ENCODE measurements at places on chromosomes 2 and 18. TPM values are rescaled to one million over a fixed set of nuclear protein-coding genes. Genes with fewer than 3 reads are reported as not detected.

DNA sequence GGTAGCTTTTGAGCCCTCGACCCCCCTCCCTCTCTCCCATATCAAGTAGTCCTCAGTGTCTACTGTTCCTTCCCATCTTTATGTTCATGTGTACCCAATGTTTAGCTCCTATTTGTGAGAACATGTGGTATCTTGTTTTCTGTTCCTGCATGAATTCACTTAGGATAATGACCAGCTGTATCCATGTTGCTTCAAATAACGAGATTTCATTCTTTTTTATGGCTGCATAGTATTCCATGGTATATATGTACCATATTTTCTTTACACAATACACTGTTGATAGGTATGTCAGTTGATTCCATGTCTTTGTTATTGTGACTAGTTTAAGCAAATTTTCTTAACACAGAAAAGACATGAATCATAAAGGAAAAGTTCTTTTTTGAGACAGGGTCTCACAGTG lies 16.5 kb upstream of the NDUFV2 start:
- H3K4me3 ChIP-seq, result no peak overlapping the region
- no peaks in the 10 kb centered on the region for H3K27me3 ChIP-seq
- H3K27ac ChIP-seq, result peak overlapping the region; percentile 74
- peaks cover 72% of the 10 kb centered on the region for H3K4me1 ChIP-seq

DNA sequence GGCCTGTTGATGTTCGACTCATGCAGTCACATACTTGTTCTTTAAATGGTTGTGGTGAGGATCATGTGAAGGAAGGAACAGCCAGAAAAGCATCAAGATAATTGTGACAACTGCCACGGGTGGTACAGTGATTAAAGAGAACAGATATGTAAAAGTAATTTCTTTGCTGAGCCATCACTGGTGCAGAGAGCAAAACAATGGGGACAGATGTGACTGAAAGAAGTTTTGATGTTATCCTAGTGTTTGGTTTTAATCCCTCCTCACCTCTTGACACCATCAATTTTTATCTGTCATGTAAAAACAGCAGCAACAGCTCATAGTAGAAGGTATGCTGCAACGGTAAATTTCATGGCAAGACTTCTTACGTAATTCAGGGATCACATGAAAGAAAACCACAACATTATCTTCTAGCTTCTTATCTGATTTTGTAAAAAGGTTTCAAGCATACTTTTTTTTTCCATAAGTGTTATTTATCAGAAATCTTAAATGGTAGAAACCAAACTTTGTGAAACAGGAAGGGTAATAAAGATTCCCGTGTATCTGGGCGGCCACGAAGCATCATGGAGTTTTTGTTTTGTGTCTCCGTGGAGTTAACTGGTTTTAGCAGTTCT lies 65.2 kb downstream of the PLCL1 start:
- H3K27ac ChIP-seq, result no peak overlapping the region
- H3K36me3 ChIP-seq, result no peaks in the 10 kb centered on the region
- no peak overlapping the region for H3K4me3 ChIP-seq
- H3K4me1 ChIP-seq, result peaks cover 7% of the 10 kb centered on the region

UXS1 gene
- total RNA-seq, result 90.0 TPM

GRCh38 chr2:212815453-212815852 lies 276.9 kb upstream of the ERBB4 start:
- no peak overlapping the region for H3K27ac ChIP-seq
- H3K27me3 ChIP-seq, result no peaks in the 10 kb centered on the region
- peaks cover 9% of the 10 kb centered on the region for H3K4me1 ChIP-seq

DNA sequence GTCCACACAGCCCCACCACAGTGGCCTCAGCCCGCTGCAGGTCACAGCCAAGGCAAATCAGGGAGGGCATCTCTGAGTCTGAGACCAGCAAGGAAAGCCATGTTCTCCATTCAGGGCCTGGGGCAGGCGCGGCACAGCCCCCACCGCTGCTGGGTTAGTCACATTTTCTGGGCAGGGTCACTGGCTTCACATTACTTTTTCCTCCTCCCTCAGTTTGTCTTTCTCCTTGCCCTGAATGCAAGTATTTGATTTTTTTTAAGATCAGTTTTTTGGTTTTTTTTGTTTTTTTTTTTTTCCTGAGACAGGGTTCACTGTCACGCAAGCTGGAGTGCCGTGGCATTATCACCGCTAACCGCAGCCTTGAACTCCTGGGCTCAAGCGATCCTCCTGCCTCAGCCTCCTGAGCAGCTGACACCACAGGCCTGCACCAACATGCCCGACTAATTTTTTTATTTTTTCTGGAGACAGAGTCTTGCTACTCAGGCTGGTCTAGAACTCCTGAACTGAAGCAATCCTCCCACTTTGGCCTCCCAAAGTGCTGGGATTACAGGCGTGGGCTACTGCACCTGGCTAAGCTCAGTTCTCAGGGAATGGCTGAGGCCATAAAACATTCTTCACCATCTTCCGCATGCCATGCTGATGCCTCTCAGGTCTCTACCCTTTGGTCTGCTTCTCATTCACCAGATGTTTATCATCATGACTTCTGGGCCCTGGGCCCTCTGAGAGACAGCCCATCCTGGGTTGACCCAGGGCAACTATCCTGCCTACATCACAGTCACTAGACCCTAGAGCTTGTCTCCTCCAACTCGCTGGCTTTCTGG lies 628 bp upstream of the CAPG start:
- no peak for DNase-seq
- H3K27ac ChIP-seq, result peak overlapping the region; percentile 83
- H3K27me3 ChIP-seq, result peaks cover 8% of the 10 kb centered on the region
- H3K4me1 ChIP-seq, result peaks cover 66% of the 10 kb centered on the region
- H3K36me3 ChIP-seq, result peaks cover 7% of the 10 kb centered on the region

DNA sequence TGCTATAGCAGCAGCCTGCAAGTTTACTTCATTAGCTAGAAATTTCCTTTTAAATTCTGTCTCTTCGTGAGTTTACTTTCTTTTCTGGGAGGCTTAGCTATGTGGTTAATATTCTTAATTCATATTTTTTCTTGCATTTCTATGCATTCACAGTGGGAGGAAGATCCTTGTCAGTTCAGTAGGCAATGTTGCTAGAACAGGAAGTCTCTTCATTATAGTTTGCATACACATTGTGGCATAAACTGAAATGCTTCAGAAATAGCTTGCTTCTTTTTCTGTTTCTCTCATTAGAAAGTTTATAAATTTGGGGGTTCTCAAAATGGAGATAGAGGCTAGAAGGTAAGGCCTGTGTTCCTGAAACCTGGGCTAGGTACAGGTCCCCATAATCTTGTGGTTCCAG lies 8.1 kb upstream of the ARHGAP15 start:
- no peak for DNase-seq
- no peak overlapping the region for H3K27ac ChIP-seq
- peaks cover 25% of the 10 kb centered on the region for H3K4me1 ChIP-seq
- H3K27me3 ChIP-seq, result no peaks in the 10 kb centered on the region
- H3K36me3 ChIP-seq, result peaks cover 5% of the 10 kb centered on the region

GRCh38 chr18:26429535-26430226 lies 118.7 kb downstream of the KCTD1 start:
- no peaks in the 10 kb centered on the region for H3K4me1 ChIP-seq
- no peaks in the 10 kb centered on the region for H3K36me3 ChIP-seq
- peaks cover 5% of the 10 kb centered on the region for H3K27me3 ChIP-seq
- DNase-seq, result no peak

DNA sequence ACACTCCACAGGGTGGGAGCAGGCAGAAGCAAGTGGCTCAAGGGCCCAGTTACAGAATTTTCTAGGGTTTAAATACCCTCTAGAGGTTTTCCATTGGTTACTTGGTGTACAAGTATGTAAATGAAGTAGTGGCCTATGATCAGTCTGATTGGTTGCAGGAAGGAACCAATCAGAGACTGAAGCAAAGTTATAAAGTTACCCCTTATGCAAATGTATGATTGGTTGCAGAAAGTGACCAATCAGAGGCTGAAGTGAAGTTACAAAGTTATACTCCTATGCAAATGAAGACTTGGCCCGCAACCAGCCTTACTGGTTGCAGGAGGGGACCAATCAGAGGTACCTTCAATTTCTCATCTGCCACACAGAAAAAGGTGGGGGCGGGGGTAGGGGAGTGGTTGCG lies 154.6 kb downstream of the INO80D start:
- H3K27me3 ChIP-seq, result peaks cover 33% of the 10 kb centered on the region
- peaks cover 1% of the 10 kb centered on the region for H3K4me1 ChIP-seq
- no peak overlapping the region for H3K27ac ChIP-seq
- no peak for DNase-seq
- H3K36me3 ChIP-seq, result no peaks in the 10 kb centered on the region

GRCh38 chr18:9413576-9413975 lies 61.7 kb upstream of the RALBP1 start:
- no peak overlapping the region for H3K4me3 ChIP-seq
- no peaks in the 10 kb centered on the region for H3K4me1 ChIP-seq
- DNase-seq, result no peak

SLC16A14 gene
- total RNA-seq, result 0.47 TPM

ANKRD30BL gene
- not detected for total RNA-seq

DNA sequence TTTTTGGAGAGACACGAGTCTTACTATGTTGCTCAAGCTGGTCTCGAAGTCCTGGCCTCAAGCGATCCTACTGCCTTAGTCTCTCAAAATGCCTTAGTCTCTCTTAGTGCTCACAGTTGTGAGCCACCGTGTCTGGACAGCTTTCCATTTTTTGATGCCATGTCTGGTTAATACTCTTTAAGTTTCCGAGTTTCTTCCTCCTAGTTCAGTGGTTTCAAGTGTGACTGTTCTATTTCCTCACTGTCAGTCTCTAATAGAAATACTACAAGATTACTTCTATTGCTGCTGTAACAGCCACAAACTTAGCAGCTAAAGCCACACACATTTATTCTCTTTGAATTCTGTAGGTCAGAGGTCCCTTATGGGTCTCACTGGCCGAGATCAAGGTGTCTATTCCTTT lies 125.1 kb upstream of the MGAT5 start:
- H3K36me3 ChIP-seq, result peaks cover 18% of the 10 kb centered on the region
- no peaks in the 10 kb centered on the region for H3K27me3 ChIP-seq
- no peak for DNase-seq
- H3K27ac ChIP-seq, result no peak overlapping the region

TMEM198 gene
- 1.8 TPM for total RNA-seq

IL36G gene
- not detected for total RNA-seq

- no peak overlapping the region for H3K27ac ChIP-seq
- peaks cover 9% of the 10 kb centered on the region for H3K27me3 ChIP-seq
- H3K4me3 ChIP-seq, result no peak overlapping the region
- no peak for DNase-seq
- peaks cover 17% of the 10 kb centered on the region for H3K4me1 ChIP-seq
Measured at GRCh38 chr2:204051476-204051875, 114.9 kb downstream of the ICOS start.

GRCh38 chr2:8822218-8822617 lies 15.2 kb downstream of the KIDINS220 start:
- H3K36me3 ChIP-seq, result peaks cover 13% of the 10 kb centered on the region
- peaks cover 2% of the 10 kb centered on the region for H3K4me1 ChIP-seq
- H3K4me3 ChIP-seq, result no peak overlapping the region
- H3K27me3 ChIP-seq, result no peaks in the 10 kb centered on the region

DNA sequence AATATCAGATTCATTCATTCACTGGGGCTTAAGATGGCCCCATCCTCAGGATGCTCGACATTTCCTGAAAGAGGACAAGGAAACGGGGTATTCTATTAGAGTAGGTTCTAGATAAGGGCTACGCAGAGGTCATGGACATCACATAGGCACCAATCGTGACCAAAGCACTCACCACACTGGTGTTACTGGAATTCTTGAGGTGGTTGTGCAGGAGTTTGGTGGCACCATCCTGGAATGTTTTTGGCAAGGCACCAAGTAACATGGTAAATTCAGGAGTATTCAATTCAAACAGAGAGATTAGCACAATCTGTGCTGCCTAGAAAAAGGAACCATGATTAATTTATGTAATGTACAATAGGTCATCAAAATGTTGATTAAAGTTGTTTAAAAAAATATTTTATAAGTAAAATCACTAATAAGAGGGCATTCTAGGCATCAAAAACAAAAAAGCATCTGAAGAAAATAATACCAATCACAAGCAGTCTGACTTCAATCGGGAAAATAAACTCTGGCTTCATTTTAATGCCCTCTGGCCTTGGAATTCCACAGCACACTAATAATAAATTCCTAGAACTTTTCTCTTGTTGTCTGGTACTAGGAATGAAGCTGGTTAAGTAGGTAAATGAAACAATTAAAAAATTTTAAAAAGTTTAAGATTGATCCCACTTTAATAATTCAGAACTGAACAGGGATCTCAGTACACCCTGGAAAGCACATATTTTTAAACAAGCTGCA lies 102.8 kb upstream of the TFCP2L1 start:
- DNase-seq, result no peak
- no peak overlapping the region for H3K27ac ChIP-seq
- peaks cover 24% of the 10 kb centered on the region for H3K36me3 ChIP-seq
- no peaks in the 10 kb centered on the region for H3K27me3 ChIP-seq
- H3K4me3 ChIP-seq, result no peak overlapping the region
- H3K4me1 ChIP-seq, result peaks cover 7% of the 10 kb centered on the region

- peaks cover 47% of the 10 kb centered on the region for H3K36me3 ChIP-seq
- H3K4me1 ChIP-seq, result peaks cover 55% of the 10 kb centered on the region
- DNase-seq, result no peak
- peak overlapping the region; percentile 2 for H3K4me3 ChIP-seq
Measured at GRCh38 chr2:195543902-195544894, 112.8 kb upstream of the SLC39A10 start.

DNA sequence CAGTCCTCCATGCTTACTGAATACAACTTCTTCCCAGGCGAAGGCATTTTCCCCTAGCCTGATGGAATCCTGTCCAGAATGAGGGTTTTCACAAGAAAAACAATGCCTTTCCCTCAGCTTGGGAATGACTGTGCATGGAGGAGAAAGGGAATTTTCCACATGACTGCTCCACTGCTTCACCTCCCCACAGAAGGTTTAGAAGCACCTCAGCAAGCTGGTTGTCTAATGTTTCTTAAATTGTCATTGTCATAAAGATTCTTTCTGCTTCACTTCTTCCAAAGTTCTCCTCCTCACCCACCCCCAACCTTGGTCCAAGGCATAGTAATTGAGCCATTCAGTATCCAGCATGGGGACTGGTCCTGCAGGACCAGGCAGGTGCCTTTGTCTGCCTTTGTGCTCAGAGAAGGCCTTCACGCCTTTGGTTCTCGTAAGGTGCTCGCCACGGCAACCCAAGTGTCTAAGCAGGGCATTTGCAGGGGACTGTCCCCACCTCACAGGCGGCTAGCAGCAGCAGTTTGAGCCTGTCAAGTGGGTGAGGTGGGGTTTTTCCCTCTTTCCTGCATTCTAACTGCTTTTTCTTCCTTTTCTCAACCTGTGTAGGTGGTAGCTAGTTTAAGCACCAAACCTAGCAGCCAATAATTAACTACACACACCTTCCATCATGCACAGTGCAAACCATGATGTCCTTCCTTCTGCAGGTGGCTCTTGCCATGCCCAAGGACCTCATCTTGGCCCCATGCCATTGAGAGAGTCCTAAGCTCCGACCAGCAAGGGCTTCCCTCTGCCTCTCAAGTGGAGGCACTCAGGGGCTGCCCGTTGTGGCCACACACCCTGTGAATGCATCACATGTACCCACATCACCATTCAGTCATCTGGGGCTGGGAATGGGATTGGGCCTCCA lies 65.7 kb upstream of the BCL2L11 start:
- H3K4me1 ChIP-seq, result peaks cover 22% of the 10 kb centered on the region
- peaks cover 2% of the 10 kb centered on the region for H3K36me3 ChIP-seq
- H3K27ac ChIP-seq, result no peak overlapping the region
- DNase-seq, result no peak
- no peak overlapping the region for H3K4me3 ChIP-seq
